Cardiac muscle cell (in vitro differentiated cells and primary cell): ENCODE measurements at places on chromosomes 11 and 22.
A peak's percentile ranks its signal among the peaks of the same experiment; 100 is the strongest.

GRCh38 chr22:50258361-50259292 lies 2.9 kb downstream of the MAPK12 start:
- DNase-seq, result no peak

GRCh38 chr11:78822931-78823423 lies 248.3 kb upstream of the NARS2 start:
- DNase-seq, result no peak

- no peak for DNase-seq
Measured at GRCh38 chr11:32171445-32171844, 80.6 kb downstream of the RCN1 start.

GRCh38 chr22:27292542-27293299 lies 508.8 kb downstream of the MN1 start:
- DNase-seq, result peak; percentile 52
